NCI-H69 (cell line): ENCODE measurements at places on chromosomes 4 and X.
A peak's percentile ranks its signal among the peaks of the same experiment; 100 is the strongest.

DNA sequence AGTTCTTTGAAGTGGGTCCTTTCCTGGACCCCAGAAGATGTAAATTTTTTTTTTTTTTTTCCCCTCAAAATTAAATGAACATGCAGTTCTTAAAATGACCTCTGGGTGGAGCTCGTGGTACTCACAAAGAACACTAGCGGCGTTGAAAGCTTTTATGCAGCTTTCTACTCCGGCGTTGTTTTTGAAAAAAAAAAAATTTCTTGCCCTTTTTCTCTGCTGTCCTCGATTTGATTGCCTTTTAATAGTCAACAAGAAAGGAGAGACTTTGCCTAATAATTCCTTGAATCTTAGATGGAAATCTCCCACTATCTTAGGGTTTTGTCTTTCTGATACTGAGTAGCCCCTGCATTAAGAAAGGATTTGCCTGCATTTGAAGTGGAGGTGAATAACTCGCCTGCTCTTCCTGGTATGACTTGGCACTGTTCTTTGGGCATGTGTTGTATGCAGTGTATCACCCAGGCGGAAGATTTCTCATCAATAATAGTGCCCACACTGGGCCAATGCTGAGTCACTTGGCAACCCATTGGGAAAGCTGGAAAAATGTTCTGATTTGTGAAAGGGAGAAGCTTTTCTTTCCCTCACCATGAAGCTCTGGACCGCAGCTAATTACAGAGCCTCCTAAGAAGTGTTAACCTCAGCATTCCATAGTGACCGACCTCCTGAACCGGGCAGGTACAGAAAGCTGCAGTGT, 104.0 kb downstream of the PHEX start:
- DNase-seq = peak; percentile 70

- no peak for DNase-seq
Observed at GRCh38 chr4:53314252-53314651, 51.6 kb downstream of the SCFD2 start.

- peak; percentile 56 for DNase-seq
Observed at GRCh38 chr4:188400451-188400850, 261.2 kb downstream of the TRIML1 start.

- DNase-seq = no peak
Observed at GRCh38 chrX:133847340-133847994, 137.9 kb downstream of the GPC3 start.

GRCh38 chr4:100497791-100498190, 20.0 kb downstream of the EMCN start:
- DNase-seq = no peak

- DNase-seq = no peak
Observed at GRCh38 chrX:100070334-100070849, 339.7 kb downstream of the PCDH19 start.

- no peak for DNase-seq
Observed at GRCh38 chr4:165514739-165515138, 135.9 kb downstream of the CPE start.
